Epithelial cell of proximal tubule (primary cell): ENCODE measurements at places on chromosomes 1 and 21.

GRCh38 chr1:232204269-232204668 is 425.7 kb downstream of the SIPA1L2 start:
- no peak for DNase-seq

- no peak for DNase-seq
Measured at GRCh38 chr1:3137111-3138100, 68.4 kb downstream of the PRDM16 start.

DNA sequence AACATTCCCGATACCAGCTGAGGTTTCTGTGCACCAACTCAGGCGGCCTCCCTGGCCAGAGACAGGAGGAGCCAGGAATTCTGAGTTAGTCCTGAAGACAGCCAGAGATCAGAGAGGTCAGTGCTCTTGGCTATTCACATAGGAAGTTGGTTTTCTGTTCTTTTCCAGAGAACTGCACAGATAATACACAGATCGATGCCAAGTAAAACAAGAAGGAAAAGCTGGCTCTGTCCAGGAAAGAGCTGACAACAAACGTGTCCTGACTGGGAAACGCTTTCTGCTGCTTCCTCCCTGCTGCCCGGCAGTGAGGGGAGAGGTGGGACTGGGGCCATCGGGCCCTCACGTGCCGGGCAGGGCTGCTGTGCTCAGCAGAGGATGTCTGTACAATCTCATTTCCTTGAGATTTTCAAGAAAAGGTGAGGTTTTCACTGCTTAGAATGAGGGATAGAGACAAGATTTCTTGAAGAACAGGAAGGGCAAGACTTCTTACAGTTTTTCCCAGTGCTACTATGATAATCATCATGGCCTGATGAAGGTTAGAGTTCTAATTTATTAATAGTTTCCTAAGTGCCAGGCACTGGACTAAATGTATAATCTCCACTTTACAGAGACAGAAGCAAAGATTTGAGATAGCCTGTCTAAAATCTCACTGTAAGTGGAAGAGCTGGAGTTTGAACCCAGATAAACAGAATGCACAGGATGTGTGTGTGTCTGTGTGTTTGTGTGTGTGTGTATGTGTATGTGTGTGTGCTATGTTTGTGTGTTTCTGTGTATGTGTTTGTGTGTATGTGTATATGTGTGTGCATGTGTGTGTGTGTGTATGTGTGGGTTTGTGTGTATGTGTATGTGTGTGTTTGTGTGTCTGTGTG is 211.0 kb upstream of the RAB4A start:
- DNase-seq, result no peak

GRCh38 chr1:193358419-193358818 is 172.0 kb upstream of the B3GALT2 start:
- no peak for DNase-seq
